Inflammatory macrophage treated with lipopolysaccharide for 1 hour (primary cell): ENCODE measurements at places on chromosomes 11 and 22.

GRCh38 chr22:21939461-21939913 is 13.2 kb downstream of the PPM1F start:
- DNase-seq: peak; percentile 77

- DNase-seq: no peak
These were observed 704.3 kb downstream of the DLG2 start for GRCh38 chr11:84922836-84923235.

- DNase-seq: peak; percentile 54
These were observed 48.3 kb upstream of the PICALM start for GRCh38 chr11:86117001-86117711.

- no peak for DNase-seq
These were observed 200.8 kb upstream of the ZC3H12C start for GRCh38 chr11:109892321-109892794.

- no peak for DNase-seq
These were observed 24.7 kb upstream of the SOX6 start for GRCh38 chr11:16380941-16381568.

GRCh38 chr11:21534288-21534687 is 658.6 kb upstream of the ANO5 start:
- DNase-seq: no peak

DNA sequence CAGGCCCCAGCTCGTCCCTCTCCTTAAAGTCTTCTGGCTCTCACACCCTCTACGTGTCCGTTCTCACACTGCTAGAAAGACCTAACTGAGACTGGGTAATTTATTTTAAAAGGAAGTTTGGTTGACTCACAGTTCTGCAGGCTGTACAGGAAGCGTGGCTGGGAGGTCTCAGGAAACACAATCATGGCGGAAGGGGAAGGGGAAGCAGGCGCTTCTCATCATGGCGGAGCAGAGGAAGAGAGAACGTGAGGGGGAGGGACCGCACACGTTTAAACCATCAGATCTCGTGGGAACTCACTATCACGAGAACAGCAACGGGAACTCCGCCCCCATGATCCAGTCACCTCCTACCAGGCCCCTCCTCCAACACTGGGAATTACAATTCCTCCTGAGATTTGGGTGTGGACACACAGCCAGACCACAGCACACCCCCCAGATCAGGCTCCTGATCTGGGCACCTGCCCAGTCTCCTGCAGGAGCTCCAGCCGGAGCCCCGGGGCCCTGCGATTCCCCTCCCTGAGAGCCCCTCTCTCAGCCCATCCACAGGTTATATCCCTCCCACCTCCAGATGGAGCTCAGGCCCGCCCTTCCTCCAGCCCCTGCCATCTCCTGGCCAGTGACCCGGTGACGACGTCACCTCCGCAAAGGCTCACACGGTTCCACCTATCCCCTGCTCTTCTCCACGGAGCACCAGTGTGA is 170.2 kb downstream of the BRD1 start:
- DNase-seq: peak; percentile 68

DNA sequence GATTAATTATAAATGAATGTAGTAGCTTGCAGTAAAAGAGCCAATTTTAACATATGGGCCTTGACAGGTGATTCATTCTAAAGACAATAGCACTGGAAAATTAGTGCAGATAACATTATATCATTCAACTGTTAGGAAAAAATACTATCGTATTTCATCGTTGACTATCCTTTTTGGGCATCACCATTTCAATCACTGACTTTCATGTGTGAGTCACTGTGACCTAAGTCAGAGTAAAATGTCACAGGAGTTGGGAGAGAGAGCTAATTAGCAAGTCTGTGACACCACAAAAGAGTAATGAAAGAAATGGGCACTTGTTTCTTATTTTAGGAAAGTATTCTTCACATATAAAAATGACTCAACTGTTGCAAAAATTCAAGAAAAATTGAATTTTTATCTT is 253.8 kb upstream of the CNTN5 start:
- no peak for DNase-seq

- DNase-seq: no peak
These were observed 177.3 kb downstream of the ADAMTS15 start for GRCh38 chr11:130625578-130626306.

DNA sequence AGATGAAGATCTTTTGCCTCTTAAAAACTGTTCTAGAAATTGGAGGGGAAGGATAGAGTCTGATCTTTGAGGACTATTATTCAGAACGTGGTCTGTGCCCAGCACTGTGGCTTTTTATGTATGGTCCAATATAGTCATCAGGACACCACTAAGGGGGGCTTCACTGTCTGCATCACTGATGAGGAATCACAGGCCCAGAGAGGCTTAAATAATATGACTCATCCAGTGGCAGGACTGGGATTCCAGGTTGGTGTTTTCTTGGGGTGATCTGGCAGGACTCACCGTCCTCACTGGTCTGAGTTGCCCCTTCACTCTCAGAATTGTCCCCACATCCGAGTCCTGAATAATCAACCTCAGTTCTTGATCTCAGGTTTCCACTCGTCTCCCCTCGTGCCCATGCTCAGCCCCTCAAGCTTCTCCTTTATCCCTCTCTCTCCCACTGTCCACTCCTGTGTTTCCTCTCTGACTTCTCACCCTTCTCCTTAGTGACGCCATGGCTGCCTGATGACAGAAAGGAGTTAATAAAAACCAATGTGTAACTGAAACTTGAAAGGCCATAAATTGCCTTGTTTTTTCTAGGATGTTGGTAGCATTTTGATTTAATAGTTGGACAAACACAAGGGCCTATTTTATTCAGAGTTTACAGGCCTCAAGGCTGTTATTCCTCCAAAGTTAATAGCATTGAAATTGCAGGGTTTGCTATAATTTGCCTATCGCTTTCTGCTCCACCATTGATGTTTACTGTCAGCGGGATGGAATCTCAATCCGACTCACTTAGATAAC is 95.7 kb upstream of the NNMT start:
- DNase-seq: no peak

GRCh38 chr11:44518968-44519550 is 46.4 kb upstream of the CD82 start:
- no peak for DNase-seq

GRCh38 chr11:79461144-79461543 is 20.3 kb upstream of the TENM4 start:
- peak; percentile 10 for DNase-seq

GRCh38 chr11:69963533-69964246 is 114.4 kb upstream of the ANO1 start:
- DNase-seq: no peak

DNA sequence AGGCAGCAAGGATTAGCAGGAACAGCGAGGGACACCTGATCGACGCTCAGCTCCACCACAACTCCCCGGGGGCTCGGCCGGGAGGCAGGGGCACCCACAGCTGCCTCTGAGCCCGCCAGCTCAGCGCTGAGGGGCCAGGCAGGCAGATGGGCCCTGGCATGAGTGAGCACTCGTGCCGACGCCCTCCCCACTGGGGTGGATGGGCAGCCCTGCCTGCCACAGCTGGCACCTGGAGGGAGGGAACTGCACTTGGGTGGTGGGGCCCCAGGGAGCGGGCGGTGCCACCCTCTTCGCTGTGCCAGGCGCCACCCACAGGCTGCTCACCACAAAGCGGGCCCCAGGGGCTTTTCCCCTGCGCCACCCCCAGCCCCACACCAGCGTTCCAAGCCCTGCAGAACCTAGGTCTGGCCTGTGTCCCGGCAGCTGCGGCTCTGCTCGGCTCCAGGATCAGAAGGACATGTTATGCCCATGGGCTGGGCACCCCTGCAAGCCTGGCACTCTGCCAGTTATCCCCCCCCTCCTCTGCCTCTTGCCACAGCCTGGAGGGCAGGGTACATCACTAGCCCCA is 28.8 kb downstream of the WNT7B start:
- DNase-seq: no peak

GRCh38 chr11:43327987-43328386 is 16.2 kb downstream of the API5 start:
- DNase-seq: no peak

GRCh38 chr11:117094776-117095175 is 3.5 kb downstream of the SIK3 start:
- DNase-seq: no peak

- DNase-seq: peak; percentile 48
These were observed 736 bp downstream of the RDX start for GRCh38 chr11:110295531-110296225.
